Activated CD4-positive, alpha-beta T cell treated with anti-CD3 and anti-CD28 coated beads, Interleukin-2, amount 10 ng/mL, durations not matched to agents 24 days and 14 days (primary cell): ENCODE measurements at places on chromosomes 12 and 14. TPM values are rescaled to one million over a fixed set of nuclear protein-coding genes. Genes with fewer than 3 reads are reported as not detected.

Gene RTL1
- not detected in 2 replicates for total RNA-seq

Gene ZNF385A
- 0.84 and 1.2 TPM in 2 replicates for total RNA-seq

Gene CCDC38
- total RNA-seq, result not detected in 2 replicates

Gene AMDHD1
- 0.21 and 0.54 TPM in 2 replicates for total RNA-seq

Gene SLC25A47
- not detected in 2 replicates for total RNA-seq

Gene TBC1D30
- total RNA-seq, result 0.95 and 1.7 TPM in 2 replicates

Gene RERG
- total RNA-seq, result not detected in 2 replicates

Gene HCFC2
- 8.2 and 8.6 TPM in 2 replicates for total RNA-seq

Gene KLRG1
- 0.71 and 0.84 TPM in 2 replicates for total RNA-seq

Gene ARG2
- 4.7 and 5.0 TPM in 2 replicates for total RNA-seq
